Stimulated activated CD4-positive, alpha-beta T cell treated with anti-CD3 and anti-CD28 coated beads, Interleukin-15, amount 100 ng/mL, for 1 hour (primary cell): ENCODE measurements at places on chromosomes 6 and 20.

- DNase-seq: no peak
Measured at GRCh38 chr6:29295181-29295585, 6.3 kb upstream of the OR14J1 start.

GRCh38 chr6:142408409-142408808 lies 106.6 kb downstream of the ADGRG6 start:
- no peak for DNase-seq

DNA sequence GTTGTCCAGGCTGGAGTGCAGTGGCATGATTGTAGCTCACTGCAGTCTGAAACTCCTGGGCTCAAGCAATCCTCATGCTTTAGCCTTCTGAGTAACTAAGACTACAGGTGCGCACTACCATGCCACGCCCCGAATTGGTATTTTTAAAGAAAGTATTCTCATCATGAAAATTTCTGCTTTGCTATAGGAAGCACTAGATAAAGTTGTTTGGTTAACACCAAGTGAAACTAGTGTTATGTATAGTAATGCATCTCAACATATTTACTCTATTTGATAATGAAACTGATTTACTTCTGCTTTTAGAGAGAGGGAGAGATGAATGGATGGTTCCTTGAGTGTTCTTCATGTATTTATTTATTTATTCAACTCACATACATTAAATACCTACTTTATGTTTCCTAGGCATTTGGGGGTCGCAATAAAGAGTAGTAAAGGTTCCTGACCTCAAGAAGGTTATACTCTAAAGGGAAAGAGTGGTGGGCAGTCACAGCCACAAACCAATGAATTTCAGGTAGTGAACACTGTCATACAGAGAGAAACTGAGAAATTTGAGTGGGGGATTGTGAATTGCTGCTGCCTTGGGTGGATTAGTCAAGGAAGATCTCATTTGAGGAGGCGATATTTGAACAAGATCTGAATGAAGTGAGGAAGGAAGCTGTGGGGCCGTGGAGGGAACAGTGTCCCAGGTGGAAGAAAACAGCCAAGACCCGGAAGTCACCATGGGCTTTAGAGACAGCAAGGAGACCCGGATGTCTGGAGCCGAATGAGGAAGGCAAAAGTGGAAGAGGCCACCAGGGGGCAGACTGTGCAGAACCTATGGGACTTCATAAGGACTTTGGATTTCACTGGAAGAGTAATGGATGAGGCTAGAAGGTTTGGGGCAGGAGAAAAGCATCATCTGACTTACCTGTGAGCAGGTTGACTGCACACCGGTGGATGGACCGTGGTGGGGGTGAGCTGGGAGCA lies 185.6 kb downstream of the TSHZ2 start:
- no peak for DNase-seq

DNA sequence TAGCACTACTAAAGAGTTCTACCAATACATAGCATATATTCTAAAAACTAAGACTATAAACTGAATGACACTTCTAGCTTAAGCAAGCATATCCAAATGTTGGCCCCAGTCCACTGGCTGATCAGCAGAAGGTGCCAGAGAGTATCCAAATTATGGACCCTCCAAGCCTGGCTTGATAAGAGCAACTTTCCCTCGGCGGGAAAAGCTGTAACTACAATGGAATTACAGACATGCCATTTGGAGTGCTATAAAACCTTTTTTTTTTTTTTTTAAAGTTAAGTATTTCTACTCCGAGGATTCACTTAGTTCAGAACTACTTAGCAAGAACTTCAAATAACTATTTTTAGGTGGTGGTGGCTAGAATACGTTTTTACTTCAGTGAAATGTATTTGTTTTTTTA lies 94.6 kb downstream of the EPB41L2 start:
- DNase-seq: no peak

GRCh38 chr6:46419576-46420002 lies 71.7 kb downstream of the RCAN2 start:
- no peak for DNase-seq

DNA sequence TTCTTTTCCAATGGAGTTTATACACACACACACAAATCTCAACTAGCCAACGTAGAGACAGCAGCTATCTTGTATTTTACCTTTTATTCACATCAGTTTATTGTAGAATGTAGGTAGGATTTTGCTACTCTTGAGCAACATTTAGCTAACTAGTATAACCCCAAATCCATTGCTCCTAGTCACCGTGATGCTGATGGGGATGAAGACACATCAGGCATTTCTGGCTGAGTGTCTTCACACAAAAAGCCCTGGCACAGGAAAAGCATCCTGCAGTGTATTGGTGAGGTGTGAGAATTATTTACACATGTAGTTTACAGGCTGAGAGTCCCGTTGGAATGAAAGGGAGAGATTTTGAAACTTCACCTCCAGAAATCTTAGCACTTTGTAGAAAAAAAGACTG lies 65.9 kb upstream of the FBXL4 start:
- DNase-seq: no peak

DNA sequence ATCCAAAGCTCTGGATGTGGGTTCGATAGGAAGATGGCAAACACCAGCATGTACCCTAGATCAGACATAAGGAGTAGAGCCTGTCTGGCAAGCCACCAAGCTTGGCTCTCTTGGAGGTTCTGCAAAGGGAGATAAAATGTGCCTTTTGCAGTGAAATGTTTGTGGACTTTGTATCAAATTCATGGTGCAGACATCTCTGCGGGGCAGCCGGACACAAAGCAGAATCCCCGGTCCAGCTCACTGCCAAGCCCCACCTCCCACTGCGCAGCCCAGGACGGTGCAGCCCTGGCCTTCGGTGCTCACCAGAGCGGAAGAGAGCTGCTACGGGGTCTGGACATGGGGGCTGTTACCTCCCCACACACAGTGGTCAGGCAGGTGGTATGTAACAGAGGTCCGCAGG lies 333.6 kb upstream of the JARID2 start:
- DNase-seq: no peak

DNA sequence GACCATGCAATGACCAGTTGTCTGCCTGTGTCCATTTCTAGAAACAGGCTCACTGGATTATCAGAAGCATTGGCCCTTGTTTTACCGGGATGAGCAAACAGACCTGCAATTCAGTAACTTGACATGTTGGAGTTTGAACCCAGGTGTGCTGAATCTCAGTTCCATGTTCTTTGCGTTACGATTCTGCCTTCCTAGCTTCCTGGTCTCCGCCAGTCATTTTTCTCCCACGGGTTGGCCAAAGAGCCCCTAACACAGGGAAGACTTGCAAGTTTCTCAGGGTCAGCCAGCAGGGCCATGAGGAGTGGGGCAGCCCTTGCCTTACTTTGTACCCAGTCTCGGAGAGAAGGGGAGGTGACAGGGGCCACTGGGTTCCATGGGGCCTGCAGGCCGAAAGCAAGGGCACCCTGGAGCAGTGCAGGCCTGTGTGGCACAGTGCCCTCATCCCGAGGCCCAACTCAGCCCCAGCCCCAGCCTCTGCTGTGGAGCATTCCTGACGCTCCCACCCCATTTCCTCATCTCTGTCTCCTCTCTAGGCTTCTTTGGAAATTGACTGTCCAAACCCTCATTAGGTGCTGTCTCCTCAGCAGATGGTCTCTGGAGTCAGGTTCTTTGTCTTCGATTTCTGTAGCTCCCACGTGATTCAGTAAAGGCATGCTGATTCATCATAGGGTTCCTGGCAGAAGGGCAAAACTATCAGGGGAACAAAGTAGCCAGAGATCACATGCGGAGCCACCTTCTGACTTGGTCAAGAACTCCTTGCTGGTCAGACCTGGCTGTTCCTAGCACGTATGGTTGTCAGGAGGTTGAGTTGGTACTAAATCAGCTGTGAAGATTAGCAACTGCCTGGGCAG lies 23.6 kb downstream of the CDS2 start:
- no peak for DNase-seq

GRCh38 chr20:3510110-3510509 lies 39.3 kb downstream of the ATRN start:
- DNase-seq: no peak

- DNase-seq: no peak
Measured at GRCh38 chr20:63744574-63745423, 5.2 kb downstream of the SLC2A4RG start.

DNA sequence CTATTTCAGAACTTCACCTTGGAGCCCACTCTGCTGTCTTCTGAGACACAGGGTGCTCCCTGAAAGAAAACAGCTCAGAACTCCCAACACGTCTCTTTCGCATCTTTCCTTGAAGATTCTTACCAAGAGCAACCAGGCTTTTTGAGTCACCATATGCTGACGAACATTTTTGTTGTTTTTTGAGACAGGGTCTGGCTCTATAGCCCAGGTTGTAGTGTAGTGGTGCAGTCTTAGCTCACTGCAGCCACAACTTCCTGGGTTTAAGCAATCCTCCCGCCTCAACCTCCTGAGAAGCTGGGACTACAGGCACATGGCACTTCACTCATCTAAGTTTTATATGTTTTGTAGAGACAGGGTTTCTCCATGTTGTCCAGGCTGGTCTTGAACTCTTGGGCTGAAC lies 68.5 kb downstream of the TRMT11 start:
- no peak for DNase-seq

GRCh38 chr6:132219901-132220300 lies 181.4 kb downstream of the MOXD1 start:
- DNase-seq: no peak

DNA sequence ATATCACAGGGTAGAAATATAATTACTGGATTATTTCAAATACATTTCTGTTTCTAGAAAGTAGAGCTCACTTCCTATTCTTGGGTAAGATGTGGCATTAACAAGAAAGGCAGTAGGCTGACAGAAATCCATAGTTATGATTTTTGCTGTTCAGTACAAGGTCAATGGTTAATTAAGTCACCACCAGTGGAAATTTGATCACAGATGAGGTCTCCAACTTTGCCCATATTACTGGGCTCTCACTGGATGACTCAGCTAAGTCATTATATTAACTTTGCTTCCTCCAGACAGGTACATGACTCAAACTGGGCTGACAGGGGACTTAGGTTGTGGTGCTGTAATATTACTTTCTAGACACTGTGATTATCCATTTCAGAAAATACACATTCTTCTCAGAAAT lies 212.4 kb downstream of the GRIK2 start:
- no peak for DNase-seq

DNA sequence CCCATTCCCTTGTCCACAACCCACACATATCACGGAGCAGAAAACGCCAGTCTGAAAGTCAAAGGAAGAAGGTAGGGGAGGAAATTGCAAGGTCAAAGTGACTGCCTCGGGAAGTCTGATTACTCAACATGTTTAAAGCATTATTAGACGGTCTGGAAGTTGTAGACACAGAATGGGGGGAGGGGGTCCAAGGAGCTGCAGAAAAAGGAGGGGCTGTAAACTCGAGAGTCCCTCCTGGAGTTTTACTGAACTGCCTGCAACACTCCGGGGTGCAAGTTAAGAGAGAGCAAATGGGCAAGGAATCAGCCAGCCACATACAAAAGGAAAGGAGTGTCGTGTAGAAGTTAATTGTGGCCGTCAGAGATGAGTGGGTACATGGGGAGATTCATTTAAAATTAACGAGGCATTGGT lies 417.7 kb upstream of the JARID2 start:
- DNase-seq: no peak

DNA sequence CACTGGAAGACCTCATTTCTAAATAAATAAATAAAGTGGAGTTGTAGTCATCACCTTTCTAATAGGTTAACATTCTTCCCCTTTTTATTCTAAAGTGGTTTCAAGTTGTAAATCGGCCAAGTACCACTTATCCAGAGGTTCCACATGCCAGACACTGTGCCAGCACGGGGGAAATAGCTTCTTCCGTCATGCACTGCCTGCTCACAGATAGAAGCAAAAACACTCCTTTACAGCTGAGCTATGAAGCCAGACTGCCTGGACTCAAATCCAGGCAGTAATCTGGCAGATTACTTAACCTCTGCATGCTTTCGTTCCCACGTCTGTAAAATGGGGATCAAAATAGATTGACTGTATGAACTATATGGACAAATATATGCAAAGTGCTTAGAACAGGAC lies 17.2 kb upstream of the SCML4 start:
- no peak for DNase-seq

- DNase-seq: no peak
Measured at GRCh38 chr6:89916136-89916920, 22.1 kb downstream of the GJA10 start.

DNA sequence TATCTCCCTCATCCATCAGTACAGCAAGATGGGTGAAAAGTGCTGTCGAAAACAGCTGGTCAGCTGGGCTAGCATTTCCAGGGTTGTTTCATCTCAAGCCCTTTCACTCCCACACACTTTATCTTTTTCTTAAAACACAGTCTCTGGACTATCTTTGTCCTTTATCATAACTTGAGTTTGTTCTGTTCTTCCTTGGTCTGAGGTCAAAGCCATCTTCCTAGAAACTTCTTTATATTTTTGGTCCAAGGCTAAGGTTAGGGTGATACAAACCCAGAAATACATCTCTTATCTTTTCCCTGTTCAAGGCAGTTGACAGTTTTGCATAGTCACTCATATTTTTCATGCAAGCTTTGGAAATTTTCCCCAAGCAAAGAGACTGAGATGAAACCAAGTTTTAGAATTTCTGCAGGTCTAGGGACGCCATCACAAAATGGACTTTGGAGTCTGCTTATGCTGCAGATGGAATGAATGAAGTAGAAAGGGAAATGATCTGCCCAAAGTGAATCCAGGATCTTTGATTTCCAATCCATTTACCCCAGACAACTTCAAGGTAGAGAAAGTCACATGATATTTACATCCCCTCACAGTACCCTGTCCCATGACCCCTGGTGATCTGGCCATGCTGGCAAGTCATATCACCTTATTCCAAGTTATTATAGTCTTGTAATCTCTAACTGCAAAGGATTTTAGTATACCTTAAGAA lies 297.0 kb downstream of the ZNF217 start:
- no peak for DNase-seq

GRCh38 chr20:57705127-57705899 lies 4.5 kb downstream of the PMEPA1 start:
- DNase-seq: no peak

DNA sequence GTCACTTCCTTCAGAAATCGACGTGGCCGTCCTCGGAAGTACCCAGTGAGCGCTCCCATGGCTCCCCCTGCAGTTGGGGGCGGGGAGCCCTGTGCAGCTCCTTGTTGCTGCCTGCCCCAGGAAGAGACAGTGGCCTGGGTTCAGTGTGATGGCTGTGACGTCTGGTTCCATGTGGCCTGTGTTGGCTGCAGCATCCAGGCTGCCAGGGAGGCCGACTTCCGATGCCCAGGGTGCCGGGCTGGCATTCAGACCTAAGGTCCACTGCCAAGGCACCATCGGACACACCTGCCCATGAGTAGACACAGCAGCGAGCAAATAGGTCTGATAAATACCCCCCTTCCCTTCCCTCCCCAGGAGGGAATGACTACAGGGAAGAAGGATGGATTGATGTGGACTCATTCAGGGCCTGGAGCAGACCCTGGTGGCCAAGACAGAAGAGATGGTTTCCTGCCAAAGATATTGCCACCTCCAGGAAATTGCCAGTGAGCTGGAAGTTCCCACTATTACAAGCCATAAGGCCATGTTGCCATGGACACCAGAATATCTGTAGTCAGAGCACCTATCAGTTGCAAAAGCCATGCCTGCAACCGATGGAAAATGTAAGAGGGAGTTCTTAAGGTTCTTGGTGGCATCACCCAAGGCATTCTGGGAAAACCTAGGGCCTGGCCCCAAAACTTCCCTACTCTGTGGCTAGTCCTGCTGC lies 4.2 kb downstream of the TCF19 start:
- DNase-seq: no peak

GRCh38 chr6:67199425-67199824 lies 1435.7 kb upstream of the ADGRB3 start:
- no peak for DNase-seq
